ENCODE measurements at places on chromosomes 7 and 10. TPM values are rescaled to one million over a fixed set of nuclear protein-coding genes. Genes with fewer than 3 reads are reported as not detected.

The PDGFA gene
- total RNA-seq: 16.1 TPM

The OLAH gene
- total RNA-seq: not detected

The HOXA10 gene
- 46.1 TPM for total RNA-seq

The DRGX gene
- total RNA-seq: 0.33 TPM

The SLC18A2 gene
- total RNA-seq: not detected

The FGL2 gene
- total RNA-seq: not detected

The OR13A1 gene
- total RNA-seq: 0.04 TPM

The CCDC201 gene
- 0.11 TPM for total RNA-seq

The ACHE gene
- 1.3 TPM for total RNA-seq
